ENCODE measurements at places on chromosomes 7 and 10. TPM values are rescaled to one million over a fixed set of nuclear protein-coding genes. Genes with fewer than 3 reads are reported as not detected.
A peak's percentile ranks its signal among the peaks of the same experiment; 100 is the strongest.

DNA sequence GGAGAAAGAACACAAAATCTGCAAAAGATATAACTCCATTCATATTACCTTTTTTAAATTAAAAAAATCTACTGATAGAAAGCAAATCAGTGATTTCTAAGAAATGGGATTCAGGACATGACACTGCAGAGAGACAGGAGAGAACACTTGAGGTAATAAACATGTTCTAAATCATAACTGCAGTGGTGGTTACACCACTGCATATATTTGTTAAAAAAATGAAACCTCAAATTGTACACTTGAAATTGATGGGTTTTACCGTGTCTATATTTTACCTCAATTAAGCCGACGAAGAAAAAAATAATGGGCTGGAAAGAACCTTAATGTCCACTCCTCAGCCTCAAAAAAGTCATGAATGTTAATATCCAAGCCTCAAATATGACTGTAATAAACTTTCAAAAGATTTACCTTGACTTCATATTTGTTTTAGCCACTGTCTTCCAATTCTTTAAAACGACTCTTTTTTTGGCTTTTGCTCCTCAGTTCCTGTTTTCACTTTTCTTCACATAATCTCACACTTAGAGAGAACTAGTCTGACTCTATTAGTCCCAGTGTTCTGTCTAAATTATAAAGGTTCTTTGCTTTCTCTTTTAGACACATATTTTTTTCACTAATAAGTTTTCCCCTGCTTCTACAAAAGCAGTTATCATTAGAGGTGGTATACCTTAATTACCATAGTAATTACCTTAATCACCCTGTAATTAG, 502.4 kb downstream of the GRM8 start:
- H3K4me3 ChIP-seq, result no peak overlapping the region
- H3K4me1 ChIP-seq, result no peaks in the 10 kb centered on the region
- H3K27me3 ChIP-seq, result no peaks in the 10 kb centered on the region

DNA sequence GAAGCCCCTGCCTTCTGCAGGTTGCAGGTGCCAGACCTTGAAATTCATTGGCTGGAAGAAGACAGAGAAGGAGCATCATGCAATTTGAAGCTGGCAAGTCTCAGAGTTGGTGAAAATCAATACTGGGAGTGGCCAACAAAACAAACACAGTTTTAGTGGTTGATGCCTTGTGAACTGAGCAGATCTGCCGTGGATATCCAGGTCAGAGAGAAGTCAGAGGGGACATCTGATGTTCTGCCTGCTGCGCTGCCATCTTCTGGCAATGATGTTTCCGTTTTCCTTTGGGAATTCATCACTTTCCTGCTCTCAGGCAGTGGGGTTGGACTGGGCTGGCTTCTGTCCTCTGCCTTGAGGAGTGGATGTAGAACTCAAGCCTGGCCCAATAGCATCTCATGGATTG, 132.0 kb downstream of the RPS24 start:
- no peak overlapping the region for H3K4me3 ChIP-seq
- H3K4me1 ChIP-seq, result no peaks in the 10 kb centered on the region
- peak; percentile 34 for DNase-seq

DNA sequence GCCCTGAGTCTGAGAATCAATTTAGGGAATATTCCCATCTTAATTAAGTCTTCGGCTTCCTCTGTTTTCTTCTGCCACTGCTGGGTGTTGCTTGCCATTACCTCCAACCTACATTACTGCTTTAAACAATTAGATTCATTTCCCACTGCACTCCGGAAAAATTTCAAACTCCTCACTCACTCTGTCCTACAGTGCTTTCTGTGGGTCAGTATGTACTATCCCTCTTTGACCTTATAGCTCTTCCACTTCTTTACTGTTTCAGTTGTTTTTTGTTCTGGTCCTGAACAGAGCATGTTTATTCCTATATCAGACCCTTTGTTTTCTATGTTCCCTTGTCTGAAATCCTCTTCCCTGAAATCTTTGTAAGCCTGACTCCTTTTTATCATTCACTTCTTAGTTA, 160.6 kb downstream of the MAGI2 start:
- no peaks in the 10 kb centered on the region for H3K27me3 ChIP-seq
- DNase-seq, result no peak
- H3K27ac ChIP-seq, result no peak overlapping the region
- H3K4me1 ChIP-seq, result no peaks in the 10 kb centered on the region

DNA sequence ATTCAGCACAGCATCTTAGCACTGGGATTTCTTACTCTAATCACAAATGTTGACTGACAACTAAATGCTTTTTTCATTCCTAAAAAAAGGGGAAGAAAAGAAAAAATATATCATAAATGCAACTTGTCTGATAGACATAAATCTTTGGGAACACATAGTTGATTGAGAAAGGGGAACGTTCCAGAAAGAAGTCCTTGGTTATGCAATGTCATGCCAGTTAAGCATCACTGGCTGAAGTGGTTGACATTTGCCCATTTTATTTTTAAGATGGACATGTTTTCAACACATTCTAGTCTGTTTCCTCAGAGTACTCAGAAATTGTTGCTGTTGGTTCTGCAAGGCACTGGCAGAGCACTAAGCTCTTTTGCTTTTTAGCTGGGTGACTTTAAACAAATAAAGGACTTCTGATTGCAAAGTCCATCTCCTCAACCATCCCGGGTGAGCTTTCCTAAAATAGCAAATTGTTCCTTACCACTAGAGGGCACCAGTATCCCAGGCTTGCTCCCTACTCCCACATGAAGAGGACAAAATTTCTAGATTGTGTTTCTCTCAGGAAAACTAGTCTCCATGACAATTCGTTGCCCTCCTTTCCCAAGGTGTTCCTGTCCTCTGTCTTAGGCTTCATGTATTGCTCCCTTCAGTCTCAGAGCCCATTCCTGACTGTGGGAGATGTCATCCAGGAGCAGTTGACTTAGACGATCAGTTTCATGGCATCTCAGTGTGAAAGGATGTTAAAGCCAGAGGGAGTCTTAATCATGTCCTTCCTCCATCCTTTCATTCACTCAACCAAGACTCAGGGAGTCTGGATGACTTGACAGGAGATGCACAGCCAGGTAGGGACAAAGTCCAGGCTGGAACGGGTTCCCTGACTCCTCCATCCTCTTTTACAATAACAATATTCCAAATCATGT, 23.9 kb downstream of the OPALIN start:
- no peaks in the 10 kb centered on the region for H3K4me1 ChIP-seq
- DNase-seq, result peak; percentile 3
- no peaks in the 10 kb centered on the region for H3K36me3 ChIP-seq
- no peak overlapping the region for H3K4me3 ChIP-seq
- no peak overlapping the region for H3K27ac ChIP-seq
- H3K27me3 ChIP-seq, result no peaks in the 10 kb centered on the region

DNA sequence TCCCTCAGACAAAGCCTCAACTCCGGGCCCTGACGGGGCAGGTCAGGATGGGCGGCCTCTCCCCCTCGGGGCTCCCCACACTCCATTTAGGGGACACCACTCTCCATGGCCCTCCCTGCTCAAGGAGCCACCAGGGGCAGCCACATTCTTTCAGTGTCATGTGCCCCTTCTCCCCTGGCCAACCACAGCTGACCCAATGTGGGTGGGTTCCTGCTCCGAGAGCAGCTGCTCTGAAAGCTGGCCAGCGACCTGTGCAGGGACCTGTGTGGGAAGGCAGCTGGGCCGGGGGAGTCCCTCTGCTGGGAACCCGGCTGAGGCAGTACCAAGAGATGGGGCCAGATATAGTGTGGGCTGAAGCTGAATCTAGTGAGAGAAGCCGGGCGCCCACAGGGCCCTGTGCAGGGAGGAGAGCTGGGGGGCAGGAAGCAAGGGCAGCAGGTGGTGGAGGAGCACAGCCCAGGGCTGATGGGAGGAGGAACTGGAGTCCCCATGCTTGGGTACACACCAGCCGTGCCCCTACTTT, 40.6 kb upstream of the NPFFR1 start:
- no peaks in the 10 kb centered on the region for H3K36me3 ChIP-seq
- no peaks in the 10 kb centered on the region for H3K27me3 ChIP-seq
- no peak overlapping the region for H3K27ac ChIP-seq

GRCh38 chr10:108187408-108188012, 1023.0 kb upstream of the SORCS1 start:
- DNase-seq, result no peak
- H3K4me1 ChIP-seq, result no peaks in the 10 kb centered on the region
- no peaks in the 10 kb centered on the region for H3K27me3 ChIP-seq

DNA sequence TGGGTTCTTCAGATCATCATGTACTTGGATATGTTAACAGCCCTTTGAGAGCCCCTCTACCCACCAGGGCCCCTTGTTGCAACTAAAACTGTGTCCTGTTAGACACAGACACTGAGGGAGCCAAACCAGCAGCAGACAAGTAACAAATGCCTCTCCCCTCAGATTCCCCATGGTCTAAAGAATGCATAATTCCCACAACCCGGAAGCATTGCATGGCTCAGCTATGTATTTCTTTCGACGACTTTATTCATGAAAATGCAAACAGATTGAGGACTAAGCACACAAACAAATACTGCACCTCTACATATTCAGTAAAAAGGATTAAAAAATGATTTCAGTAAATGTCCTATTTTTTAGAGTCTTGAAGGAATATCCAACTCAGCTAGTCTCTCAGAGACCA, 70.1 kb upstream of the HECW1 start:
- DNase-seq, result no peak
- H3K4me1 ChIP-seq, result no peaks in the 10 kb centered on the region
- no peak overlapping the region for H3K27ac ChIP-seq
- no peaks in the 10 kb centered on the region for H3K27me3 ChIP-seq

GRCh38 chr7:42156291-42156865, 80.6 kb downstream of the GLI3 start:
- no peak overlapping the region for H3K4me3 ChIP-seq
- no peaks in the 10 kb centered on the region for H3K4me1 ChIP-seq
- peaks cover 52% of the 10 kb centered on the region for H3K27me3 ChIP-seq
- H3K27ac ChIP-seq, result no peak overlapping the region
- H3K36me3 ChIP-seq, result no peaks in the 10 kb centered on the region
- DNase-seq, result no peak

- H3K4me3 ChIP-seq, result no peak overlapping the region
- H3K27me3 ChIP-seq, result no peaks in the 10 kb centered on the region
- no peak overlapping the region for H3K27ac ChIP-seq
- peak; percentile 96 for DNase-seq
Measured at GRCh38 chr7:104943502-104944343, 70.3 kb upstream of the KMT2E start.

- no peaks in the 10 kb centered on the region for H3K27me3 ChIP-seq
- no peak overlapping the region for H3K4me3 ChIP-seq
- H3K4me1 ChIP-seq, result no peaks in the 10 kb centered on the region
- H3K27ac ChIP-seq, result no peak overlapping the region
- no peak for DNase-seq
- H3K36me3 ChIP-seq, result no peaks in the 10 kb centered on the region
Measured at GRCh38 chr10:75096749-75097148, 14.7 kb upstream of the SAMD8 start.

DNA sequence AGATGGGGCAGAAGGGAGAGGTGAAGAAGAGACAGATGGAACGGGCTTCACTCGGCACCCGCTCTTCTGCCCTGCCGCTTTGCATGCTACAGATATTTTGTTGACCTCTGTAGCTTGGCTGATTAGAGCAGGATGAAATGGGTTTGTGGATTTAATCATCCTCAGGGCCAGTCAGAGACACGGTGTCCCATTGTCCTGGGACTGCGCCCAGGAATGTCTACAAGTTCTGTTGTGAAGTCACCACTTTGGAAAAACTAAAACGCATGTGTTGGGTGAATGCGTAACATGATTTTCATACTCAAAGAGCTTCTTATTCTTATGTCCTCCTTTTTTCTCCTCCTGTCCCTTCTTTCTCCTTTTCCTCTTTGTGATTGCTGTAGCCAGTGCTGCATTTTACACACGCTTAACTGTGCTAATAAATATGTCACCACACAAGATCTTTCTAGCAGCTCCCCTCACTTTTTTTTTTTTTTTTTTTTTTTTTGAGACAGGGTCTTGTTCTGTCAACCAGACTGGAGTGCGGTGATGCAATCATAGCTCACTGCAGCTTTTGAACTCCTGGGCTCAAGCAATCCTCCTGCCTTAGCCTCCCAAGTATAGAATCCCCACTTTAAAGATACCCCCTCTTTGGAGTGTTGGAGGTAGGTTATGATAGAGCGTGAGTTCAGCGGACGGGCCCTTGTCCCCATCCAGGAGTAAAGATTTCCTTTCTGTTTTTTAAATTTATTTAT, 3.4 kb downstream of the CPA4 start:
- no peak overlapping the region for H3K27ac ChIP-seq
- peaks cover 44% of the 10 kb centered on the region for H3K4me1 ChIP-seq
- H3K4me3 ChIP-seq, result no peak overlapping the region
- no peaks in the 10 kb centered on the region for H3K36me3 ChIP-seq

DNA sequence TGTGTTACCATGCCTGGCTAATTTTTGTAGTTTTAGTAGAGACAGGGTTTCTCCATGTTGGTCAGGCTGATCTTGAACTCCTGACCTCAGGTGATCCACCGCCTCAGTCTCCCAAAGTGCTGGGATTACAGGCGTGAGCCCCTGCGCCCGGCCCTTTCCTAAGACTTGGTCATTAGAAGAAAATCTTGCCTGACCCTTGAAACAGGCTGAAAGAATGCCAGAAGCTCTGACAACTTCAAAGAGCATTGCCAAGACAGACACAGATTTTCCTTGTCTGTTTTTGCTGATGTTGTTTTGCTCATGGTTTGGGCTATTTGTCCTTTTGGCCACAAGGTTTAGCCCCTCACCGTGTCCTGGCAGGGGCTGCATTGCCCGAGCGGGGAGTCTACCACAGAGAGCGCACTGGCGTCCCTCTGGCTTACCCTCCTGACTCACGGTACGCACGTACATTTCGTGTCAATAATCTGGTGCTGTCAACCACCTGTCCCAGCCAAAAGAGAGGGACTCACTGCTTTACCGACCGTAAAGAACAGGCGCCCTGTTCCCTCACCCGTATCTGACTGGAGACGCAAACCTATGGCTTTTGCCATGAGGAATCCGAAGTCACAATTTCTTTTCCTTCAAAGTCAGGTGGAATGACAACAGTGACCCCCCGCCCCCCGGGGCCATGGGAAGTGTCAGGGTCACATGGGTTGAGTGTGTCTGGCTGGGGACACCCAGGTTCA, 10.1 kb upstream of the INPP5A start:
- no peaks in the 10 kb centered on the region for H3K27me3 ChIP-seq
- H3K36me3 ChIP-seq, result no peaks in the 10 kb centered on the region
- no peak for DNase-seq
- no peak overlapping the region for H3K4me3 ChIP-seq

- H3K27ac ChIP-seq, result no peak overlapping the region
- H3K27me3 ChIP-seq, result no peaks in the 10 kb centered on the region
- H3K4me3 ChIP-seq, result no peak overlapping the region
- H3K4me1 ChIP-seq, result no peaks in the 10 kb centered on the region
- DNase-seq, result peak; percentile 3
Measured at GRCh38 chr7:125090596-125090995, 161.0 kb upstream of the POT1 start.

The HYAL4 gene
- not detected for total RNA-seq

The SVIL gene
- 166 TPM for total RNA-seq

The COBL gene
- total RNA-seq, result 49.4 TPM

The PTPRN2 gene
- not detected for total RNA-seq

The SPDYE16 gene
- not detected for total RNA-seq

The DKK1 gene
- 75.2 TPM for total RNA-seq

Measured in PC-9 (cell line).